ENCODE measurements at places on chromosomes 2 and 18.

DNA sequence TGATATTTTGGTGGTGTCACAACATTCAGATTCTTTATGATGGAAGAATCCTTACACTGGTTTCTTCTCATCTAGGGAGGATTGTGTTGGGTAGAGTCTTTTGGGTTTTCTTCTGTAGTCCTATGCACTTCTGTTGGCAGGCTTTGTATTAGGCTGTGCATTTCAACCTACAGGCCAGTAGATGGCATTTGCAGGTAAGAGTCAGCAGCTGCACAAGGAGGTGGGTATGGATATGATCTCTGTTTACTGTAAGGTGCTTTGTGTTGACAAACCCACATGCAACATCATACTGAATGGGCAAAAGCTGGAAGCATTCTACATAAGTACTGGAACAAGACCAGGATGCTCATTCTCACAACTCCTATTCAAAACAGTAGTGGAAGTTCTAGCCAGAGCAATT, 656.8 kb downstream of the METTL4 start:
- no peak for DNase-seq

- DNase-seq, result no peak
Observed at GRCh38 chr2:128466376-128466775, 147.7 kb upstream of the HS6ST1 start.

GRCh38 chr2:192885569-192886160, 690.9 kb upstream of the TMEFF2 start:
- DNase-seq, result no peak

- no peak for DNase-seq
Observed at GRCh38 chr2:34031097-34031496, 432.0 kb upstream of the FAM98A start.

DNA sequence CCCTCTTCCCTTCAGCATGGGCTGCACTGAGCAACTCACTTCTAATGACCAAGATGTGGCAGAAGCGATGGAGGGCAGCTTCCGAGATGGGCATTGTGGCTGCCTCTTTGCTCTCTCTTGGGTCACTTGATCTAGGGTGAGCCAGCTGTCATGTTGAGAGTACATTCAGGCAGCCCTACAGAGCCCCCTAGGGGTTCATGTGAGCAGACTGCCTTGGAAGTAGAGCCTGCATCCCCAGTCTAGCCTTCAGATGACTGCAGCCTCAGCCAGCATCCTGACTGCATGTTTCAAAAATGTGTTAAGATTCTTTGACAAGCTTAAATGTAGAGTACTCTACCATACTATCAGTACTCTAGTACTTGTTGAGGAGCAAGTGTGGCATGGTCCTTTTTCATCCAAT, 143.9 kb downstream of the NCK2 start:
- peak; percentile 16 for DNase-seq
